Activated T-cell treated with anti-CD3 and anti-CD28 coated beads for 4 hours (primary cell): ENCODE measurements at places on chromosomes 3 and 15.

DNA sequence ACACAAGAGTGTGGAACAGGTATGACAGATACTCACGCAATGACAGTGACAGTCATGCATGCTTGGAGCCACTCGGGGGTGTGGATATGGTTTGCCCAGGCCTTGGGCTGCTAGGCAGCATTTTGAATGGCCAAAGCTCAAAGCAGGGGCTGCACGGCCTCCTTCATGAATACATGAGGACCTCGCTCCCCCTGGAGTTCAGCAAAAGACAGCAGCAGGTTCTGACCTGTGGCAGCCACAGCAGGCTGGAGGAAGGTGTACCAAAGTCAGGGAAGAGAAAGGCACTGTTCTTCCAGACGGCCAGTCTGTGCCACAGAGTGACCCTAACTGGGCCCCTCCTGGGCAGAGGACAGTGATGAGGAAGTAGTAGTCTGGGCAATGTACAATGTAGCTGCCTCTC lies 88.2 kb upstream of the C2CD4B start:
- no peak for DNase-seq

- no peak for DNase-seq
Measured at GRCh38 chr3:170703121-170703588, 117.3 kb upstream of the SLC7A14 start.

DNA sequence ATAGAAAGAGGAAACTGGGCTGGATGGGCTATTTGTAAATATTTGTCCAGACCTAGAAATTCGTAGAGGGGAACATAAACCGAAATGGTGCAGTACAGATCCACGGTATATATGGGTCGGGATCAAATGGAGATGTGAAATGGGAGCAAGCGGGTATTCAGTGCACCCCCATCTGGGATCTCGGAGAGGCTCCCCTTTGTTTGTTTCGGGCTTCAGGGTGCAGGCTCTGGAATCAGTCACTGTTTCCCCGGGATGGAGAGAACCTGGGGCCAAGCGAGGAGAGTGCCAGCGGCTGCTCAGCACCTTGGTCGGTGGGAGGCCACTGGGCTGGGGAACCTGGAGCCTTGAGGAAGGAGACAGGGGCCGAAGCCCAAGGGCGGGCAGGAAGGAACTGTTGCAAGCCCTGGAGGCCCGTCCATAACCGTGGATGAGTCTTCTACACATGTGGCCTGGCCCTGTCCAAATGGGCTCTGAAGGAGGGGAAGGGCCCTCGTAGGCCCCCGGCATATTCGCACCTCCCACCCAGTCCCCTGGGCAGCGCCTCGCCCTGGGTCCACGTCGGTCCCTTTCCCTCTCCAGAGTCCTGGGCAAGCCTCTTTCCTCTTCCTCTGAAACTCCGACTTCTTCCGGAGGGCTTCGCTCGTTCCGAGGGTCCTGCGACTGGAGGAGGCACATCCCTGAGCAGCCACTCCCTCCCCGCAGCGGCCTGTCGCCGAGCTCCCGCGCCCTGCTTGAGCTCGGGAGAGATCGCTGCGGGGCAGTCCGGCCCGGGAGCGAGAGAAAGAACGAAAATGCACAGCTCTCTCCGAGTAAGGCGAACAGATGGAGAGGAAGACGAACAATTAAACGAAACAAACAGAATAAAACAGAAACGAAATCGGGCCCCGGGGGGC lies 3.0 kb downstream of the ISL2 start:
- no peak for DNase-seq

GRCh38 chr3:115227461-115227860 lies 80.4 kb upstream of the ZBTB20 start:
- no peak for DNase-seq

DNA sequence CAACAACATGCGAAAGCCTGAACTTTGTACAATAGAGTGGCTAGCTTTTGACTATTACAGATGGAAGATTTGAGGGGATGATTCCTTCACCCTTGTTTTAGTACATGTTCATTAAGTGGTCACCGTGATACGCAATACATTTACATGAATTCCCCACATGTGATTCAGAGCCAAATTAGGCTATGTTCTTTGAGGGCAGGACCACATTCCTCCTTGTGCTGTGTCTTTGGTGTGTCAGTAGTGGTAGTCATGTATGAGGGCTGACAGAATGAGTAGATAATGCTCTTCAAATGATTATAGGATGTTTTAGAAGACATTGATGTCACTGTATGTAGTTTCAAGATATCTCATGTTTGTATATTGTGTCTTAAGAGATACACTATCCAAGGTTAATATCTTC lies 12.1 kb downstream of the PTPRG start:
- DNase-seq = no peak

DNA sequence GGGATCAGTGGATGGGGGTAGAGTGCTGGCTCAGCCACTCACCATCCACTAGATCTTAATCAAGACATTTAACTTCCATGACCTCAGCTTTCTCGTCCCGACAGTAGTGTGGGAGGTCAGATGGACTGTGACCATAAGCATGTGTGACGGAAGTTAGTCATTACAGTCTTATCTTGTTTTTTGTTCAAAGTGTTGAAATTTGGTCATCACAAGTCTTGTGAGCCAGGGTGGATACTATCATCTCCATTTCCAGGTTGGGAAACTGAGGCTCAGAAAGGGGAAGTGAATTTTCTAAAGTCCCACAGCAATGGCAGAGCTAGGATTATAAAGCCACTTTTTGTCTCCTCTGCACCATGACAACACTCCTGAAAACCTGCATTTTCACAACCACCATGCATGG lies 32.0 kb upstream of the ITGA11 start:
- no peak for DNase-seq

DNA sequence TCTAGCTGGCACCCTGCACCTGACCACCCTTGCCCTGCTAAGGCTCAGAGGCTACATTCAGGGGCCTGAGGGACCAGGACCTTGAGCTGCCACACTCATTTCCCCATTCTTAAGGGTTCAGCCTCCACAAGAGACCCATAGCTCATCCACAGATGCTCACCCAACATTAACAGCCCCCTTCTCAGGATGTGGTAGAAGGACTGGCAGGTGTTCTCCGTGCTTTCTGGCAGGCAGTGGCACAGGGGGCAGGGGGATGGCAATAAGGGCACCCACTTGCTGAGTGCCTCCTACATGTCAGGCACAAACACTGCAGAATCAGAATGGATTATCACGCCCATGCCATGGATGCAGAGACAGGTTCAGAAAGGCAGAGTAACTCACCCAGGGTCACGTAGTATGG lies 9.4 kb downstream of the MAPKAPK3 start:
- no peak for DNase-seq

DNA sequence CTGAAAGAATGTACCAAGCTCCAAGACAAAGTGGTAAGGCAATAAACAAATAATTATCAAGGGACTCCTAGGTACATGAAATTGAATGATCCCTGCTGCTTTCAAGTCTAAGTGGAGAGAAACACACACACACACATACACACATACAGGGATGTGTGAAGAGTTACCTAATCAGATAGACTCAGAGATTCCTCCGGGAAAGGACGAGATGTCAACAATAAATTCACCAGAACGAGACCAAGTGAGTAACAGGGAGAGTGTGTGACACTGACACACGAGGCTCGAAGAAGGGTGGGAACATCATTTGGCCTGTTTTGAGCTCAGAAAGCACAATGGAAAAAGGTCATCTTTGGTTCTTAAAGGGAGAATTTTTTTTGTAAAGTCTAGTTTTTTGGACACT lies 13.4 kb downstream of the LRIG1 start:
- no peak for DNase-seq

- no peak for DNase-seq
Measured at GRCh38 chr15:99823346-99823745, 90.1 kb upstream of the LYSMD4 start.
